ENCODE measurements at places on chromosomes 16 and 17.

- peak; percentile 51 for DNase-seq
Observed at GRCh38 chr17:36608794-36609497, 7.6 kb downstream of the MRM1 start.

DNA sequence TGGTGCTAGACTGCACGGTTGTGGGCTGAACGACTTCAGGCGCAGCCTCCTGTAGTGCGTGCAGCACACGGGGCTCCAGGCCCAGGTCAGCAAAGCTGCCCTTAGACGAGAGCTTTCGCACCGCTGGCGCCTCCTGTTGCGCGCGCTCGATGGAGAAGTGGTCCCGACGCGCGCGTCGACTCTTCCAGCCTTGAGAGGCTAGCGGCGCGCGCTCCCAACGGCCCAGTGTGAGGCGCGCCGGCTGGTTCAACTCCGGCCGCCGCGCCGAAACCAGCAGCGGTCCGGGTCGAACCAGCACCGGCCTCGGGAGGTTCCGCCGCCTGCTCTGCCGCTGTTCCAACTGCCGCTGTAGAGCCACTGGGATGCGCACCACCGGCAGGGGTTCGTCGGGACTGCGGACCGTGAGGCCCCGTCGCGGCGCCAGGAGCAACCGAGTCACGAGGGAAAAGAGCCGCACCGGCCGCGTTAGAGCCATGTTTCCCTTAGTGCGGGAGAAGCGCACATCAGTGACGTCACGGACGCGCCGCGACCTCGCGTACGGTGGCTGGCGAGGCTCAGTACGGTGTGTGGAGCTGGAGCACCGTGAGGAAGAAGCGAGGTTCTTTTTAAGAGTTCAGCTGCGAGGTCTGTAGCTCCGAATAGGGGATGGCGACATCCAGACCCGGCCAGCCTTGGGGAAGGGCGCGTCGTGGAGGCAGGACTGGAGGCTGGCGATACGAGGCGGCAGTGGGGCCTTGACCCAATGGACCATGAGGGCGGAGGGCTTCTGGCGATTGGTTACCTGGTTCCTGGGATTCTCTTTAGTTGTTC lies at the start of the genes DDX28 and DUS2:
DDX28 (minus strand) TSS at position 505 of the 810 bp plus-strand sequence; CDS start at position 475, 30 bp downstream.
DUS2 (plus strand) TSS at position 557 of the 810 bp plus-strand sequence. CDS start 14,740 bp downstream, outside the sequence.
- DNase-seq, result peak; percentile 82

DNA sequence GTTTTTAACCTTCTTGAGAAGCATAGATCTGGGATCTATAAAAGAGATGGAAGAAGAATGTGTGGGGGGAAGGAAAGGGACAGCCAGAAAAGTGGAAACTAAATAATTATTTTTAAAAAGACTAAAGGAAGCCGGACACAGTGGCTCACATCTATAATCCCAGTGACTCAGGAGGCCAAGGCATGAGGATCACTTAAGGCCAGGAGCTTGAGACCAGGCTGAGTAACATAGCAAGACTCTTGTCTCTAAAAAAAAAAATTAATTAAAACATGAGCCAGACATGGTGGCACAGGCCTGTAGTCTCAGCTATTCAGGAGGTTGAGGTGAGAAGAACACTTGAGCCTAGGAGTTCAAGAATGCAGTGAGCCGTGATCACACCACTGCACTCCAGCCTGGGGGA lies 335.1 kb downstream of the GRIN2A start:
- no peak for DNase-seq

DNA sequence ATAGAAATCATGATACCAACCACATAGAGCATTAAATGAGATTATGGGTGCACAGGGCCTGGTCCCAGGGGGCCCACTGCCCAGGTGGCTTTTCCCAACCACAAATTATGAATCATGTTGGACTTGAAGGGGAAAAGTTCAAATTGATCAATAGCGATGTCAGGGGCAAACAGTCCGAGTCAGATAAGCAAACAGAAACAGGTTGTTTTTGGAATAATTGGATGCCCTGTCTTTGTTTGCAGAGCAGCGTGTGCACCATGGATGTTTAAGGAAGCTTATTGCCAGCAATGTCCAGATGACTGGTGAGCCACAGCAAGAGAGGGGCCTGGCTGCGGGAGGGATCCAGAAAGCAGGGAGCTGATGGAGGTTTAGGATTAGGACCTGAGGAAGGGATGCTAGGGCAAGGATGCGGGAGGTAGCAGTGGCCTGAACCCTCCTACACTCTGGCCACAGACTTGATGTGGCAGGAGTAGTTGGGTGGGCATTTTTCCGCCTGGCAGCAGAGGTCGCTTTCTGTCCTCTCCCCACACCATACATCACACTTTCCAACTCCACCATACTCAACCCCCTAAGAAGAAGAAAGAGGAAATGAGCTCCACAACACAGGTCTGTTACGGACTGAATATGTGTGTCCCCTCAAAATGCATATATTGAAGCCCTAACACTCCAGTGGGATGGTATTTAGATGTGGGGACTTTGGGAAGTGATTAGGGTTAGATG lies 266.4 kb upstream of the RPL38 start:
- no peak for DNase-seq

- no peak for DNase-seq
Observed at GRCh38 chr16:54937671-54938211, 7.1 kb downstream of the IRX5 start.

GRCh38 chr17:64420143-64420670 lies 28.7 kb upstream of the MILR1 start:
- DNase-seq, result peak; percentile 80

DNA sequence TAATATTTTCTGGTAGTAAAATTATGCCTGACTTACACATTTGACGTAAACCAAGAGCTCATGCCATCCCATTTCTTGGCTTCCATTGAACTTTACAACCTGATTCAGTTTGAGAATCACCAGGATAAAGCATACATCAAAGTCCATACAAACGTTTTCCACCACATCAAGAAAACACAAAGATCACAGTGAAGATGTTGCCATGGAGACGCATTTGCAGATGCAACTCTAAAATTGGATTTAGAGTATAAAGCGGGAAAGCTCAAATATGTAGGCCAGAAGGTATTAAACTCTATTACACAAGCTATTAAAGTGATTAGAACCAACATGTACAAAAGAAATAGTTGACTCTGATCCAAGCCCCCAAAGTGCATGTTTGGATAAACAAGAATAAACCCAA lies 10.4 kb downstream of the C16orf46 start:
- DNase-seq, result no peak

- DNase-seq, result no peak
Observed at GRCh38 chr17:7022781-7023571, at the start of gene BCL6B. TSS of gene BCL6B (plus strand) at chr17:7023050. CDS start at chr17:7023672, 622 bp downstream.

GRCh38 chr16:64983963-64984362 lies 137.9 kb downstream of the CDH11 start:
- DNase-seq, result peak; percentile 67

GRCh38 chr16:82655072-82655714 lies 28.4 kb downstream of the CDH13 start:
- DNase-seq, result peak; percentile 53

DNA sequence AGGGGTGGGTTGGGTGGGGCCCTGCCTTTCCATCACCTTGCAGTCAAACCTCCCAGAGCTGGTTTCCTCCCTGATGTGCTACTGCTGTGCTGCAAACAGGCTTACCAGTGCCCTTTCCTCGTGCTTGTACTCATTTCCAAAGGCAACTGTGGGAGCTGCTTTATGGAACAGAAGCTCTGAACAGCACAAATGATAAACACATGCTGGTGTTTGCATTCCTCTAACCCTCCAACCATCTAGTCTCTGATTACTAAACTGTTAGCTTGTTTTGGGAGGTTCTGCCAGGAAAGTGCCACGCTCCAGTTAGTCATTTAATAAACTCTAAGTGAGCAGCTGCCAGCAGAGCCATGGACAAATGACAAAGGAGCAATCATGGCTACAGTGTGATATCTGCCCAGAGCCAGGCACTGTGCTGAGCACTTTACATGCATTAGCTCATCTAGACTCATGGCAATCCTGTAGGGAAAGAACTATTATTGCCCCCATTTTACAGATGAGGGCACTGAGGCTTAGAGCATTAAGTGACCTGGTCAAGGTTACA lies 110.4 kb downstream of the VAT1L start:
- no peak for DNase-seq

DNA sequence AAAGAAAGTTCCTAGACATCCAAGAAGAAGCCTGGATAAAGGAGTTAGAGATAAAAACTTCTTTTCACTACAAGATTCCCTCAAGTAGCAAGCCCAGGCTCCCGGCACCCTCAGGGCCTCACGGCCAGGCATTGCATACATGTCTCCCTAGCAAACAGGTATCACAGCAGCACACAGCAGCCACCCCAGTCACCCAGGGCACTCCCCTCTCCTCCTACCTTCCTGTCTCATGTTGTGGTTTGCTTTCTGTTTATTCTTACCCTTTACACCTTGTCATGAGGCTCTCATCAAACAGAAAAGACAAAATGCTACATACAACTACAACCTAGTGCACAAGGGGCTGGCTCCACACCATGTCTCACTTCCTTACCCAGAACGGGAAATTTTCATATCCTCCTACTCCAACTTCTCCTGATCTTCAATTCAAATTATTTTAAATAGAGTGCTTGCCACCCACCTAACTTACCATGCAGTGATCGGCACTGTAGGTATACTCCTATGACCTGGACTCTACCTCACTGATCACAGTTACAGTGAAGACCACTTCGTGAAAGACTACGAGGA lies 42.7 kb downstream of the XPO6 start:
- no peak for DNase-seq

DNA sequence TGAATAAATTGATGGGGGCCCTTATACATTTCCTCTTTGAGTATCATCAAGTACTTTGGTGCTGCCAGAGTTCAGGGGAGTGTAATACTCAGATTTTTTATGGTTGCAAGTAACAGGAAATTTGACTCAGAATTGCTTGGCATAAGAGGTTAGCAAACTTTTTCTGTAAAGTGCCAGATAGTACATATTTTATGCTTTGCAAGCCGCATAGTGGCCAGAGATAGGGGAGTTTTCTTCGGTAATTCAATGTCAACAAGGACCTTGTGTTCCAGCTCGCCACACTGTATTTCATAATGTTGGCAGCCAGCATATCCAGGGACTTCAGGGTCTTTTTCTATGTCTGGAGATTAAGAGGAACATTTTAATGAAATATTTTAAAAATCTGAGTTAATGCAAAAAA lies 51.0 kb upstream of the MARCHF10 start:
- DNase-seq, result peak; percentile 47

GRCh38 chr16:1441391-1441829 lies 2.9 kb downstream of the CCDC154 start:
- no peak for DNase-seq

DNA sequence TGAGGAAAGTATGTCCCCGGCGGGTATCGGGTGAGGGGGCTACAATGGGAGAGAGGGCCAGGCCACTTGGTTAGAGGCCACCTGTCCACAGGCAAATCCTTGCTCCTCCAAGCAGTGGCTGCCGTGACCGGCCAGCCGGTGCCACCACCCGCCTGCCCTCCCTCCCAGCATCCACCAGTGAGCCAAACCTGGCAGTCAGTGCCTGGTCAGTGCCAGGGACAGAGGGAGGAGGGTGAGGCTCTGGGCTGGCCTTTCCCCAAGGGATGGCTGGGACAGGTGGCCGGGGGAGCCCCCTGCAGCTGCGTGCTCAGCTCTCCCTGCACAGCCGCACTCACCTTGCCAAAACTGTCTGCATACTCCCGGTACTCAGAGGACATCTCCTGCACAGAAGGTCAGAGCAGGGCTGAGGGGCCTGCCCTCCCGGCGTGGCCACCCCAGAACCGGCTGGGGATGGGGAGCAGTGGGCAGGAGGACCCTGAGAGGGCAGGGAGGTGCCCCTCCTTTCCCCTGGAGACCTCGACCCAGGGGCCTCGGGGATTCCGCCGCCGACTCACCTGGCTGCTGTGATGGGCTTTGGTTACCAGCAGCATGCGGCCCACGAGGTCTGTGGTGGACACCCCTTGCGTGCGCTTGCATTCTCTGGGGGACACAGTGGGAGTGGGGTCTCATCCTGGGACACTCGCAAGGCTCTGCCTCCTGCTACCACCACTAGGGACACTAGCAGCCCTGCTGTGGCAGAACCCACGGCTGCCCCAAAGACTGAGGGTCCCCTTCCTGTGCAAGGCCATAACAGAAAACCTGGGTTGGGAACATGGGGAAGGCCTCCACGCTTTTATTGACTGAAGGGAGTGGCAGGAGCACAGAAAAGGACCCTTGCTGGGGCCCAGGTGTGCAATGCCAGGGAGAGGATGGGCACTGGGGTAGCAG lies 3.7 kb downstream of the PCYT2 start:
- no peak for DNase-seq

DNA sequence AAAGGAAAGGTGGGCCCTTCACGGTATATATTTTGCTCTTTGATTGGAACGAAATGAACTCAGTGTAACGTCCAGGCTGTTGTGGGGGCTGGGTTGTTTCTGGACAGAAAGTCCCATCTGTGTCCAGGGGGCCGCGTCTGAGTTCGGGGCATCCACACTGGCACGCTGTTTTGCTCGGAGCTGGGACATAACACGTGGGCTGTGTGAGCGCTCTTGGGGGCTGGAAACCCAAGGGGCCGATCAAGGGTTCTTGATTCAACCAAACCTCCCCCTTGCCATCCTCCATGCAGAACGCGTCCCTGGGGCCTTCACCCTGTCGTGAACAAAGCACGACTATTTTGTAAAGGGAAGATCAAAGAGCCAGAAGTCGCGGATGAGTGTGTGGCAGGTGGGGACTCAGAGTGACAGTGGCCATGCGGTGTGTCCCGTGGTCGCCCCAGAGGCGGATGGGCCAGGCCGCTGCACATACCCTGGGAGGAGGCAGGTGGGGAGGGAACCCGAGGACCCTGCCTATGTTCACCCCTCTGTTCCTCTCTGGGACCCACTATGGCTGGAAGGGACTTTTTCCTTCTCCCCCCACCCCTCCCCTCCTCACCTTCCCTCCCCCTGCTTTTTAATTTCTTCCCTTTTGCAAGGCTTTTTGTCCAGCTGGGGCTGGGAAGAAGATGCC lies 387.2 kb downstream of the SEC14L1 start:
- DNase-seq, result no peak

GRCh38 chr17:64491034-64491860 lies 5.6 kb downstream of the POLG2 start:
- peak; percentile 34 for DNase-seq

All from stromal cell of bone marrow (primary cell).